Ecto neural progenitor cell (in vitro differentiated cells): ENCODE measurements at places on chromosomes 6 and 20.

DNA sequence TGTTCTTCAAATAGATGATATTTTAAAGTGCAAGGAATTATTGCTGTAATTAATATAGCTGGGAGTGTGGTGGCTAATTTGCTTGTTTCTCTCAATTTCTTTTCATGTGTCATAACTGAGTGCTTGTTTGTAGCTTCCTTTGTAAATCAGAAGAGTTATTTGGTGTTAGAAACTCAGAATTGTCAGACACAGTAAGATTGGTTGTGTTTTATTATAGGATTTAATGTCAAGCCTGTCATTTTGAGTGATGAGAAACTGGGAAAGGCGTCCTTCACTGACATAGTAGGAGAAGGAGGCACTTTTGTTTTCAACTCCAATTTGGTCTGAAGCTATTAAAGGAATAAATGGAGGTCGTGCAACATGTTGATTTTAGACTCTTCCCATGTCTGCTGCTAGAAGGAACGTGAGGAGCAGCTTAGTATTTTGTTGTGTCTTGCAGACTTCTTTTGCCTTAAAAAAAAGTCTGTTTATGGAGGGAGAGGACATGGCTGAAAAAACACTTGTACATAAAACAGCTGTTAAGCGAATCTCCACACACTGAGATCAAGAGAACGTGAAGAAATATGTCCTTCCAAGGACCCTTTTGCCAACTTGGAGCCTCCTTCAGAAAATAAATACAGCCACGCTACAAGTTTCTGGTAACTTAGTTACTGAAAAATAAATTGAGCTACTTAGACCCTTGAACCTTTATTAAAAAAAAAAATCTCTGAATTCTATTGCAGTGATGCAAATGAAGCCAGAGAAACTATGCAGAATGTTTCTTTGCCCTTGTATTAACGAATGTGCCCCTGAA, 59.5 kb downstream of the BMP6 start:
- no peak for DNase-seq

GRCh38 chr6:79787626-79788025, 156.5 kb downstream of the SH3BGRL2 start:
- no peak for DNase-seq

GRCh38 chr6:115945306-115945705, 115.4 kb downstream of the FRK start:
- DNase-seq, result no peak

DNA sequence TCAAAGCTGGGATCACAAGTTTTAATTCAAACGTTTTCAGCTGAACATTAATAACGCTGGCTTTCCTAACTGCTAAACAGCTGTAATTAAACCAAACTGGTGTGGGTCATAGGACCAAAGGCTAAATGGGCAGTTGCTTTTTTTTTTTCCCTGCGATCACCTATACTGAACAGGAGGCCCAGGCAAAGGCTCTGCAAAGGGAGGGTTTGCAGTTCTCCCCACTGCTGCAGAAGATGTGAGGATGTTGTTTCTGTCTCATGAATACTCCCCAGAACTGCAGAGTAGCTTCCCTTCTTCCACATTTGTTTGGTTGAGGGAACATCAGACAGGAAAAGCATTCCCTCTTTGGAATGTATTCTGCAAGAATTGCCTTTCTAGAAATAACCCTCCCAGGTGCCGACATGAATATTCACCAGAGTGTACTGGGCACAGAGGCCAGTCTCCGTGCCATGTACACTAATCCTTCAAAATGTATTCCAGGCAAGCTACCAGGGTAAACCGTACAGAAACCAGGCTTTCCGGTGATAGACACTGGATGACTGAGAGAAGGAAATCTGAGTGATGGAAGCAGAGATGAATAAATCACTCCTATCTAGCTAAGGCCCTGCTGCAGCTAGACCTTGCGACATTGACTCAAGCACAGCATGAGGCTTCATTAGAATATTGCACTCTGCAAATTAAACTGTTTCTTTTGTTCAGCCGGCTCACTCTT, 370.1 kb downstream of the BTBD9 start:
- DNase-seq, result no peak

- no peak for DNase-seq
These were observed 386.6 kb downstream of the NKAIN2 start for GRCh38 chr6:124190256-124190655.
